Adrenal gland (tissue), 19 donors: ENCODE measurements at places on chromosomes 3 and 15.
A peak's percentile ranks its signal among the peaks of the same experiment; 100 is the strongest.

DNA sequence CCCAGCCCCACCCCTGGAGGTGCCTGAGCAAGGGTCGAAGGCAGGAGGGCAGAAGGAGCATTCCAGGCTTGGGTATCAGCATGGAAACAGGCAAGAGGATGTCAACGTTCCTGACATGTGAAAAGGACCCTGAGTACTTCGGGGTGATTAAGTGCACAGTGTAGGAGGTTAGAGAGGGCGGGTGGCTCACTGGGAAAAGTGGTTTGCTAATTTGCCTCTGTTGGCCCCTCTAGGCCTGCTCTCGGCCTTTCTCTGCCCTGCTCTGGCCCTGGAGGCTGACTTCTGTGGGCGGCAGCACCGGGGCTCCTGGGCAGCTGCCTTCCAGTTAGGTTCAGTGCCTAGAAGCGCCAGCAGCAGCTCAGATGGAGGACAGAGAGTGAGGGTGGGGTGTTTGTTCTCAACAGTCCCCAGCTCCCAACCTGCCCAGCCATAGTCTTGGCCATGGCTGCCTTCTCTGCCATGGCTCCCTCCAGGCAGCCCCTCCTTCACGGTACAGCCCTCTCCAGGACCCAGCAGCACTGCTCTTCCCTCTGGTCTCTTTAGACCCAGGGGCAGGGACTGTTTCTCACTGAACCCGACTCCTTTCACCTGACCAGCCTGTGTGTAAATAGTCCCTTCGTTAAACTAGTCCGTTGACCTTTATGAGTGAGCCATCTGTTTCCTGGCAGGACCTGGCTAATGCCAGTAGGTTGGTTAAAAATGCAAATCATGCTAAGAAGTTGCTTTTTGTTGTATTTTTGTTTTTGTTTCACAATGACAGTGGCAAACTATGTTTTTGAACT is 107.1 kb upstream of the TPM1 start:
- no peaks in the 10 kb centered on the region for H3K27me3 ChIP-seq
- H3K4me3 ChIP-seq, result no peak overlapping the region
- no peaks in the 10 kb centered on the region for H3K36me3 ChIP-seq
- DNase-seq, result no peak
- H3K27ac ChIP-seq, result no peak overlapping the region

- no peak overlapping the region for H3K4me3 ChIP-seq
- H3K27ac ChIP-seq, result no peak overlapping the region
- no peaks in the 10 kb centered on the region for H3K4me1 ChIP-seq
- H3K36me3 ChIP-seq, result no peaks in the 10 kb centered on the region
- peak; percentile 84 for DNase-seq
These were observed 39.7 kb upstream of the PYGO1 start for GRCh38 chr15:55627730-55628368.

GRCh38 chr3:98921957-98922356 is 20.5 kb upstream of the DCBLD2 start:
- no peaks in the 10 kb centered on the region for H3K27me3 ChIP-seq
- no peaks in the 10 kb centered on the region for H3K36me3 ChIP-seq
- DNase-seq, result no peak
- no peaks in the 10 kb centered on the region for H3K4me1 ChIP-seq
- no peak overlapping the region for H3K27ac ChIP-seq

DNA sequence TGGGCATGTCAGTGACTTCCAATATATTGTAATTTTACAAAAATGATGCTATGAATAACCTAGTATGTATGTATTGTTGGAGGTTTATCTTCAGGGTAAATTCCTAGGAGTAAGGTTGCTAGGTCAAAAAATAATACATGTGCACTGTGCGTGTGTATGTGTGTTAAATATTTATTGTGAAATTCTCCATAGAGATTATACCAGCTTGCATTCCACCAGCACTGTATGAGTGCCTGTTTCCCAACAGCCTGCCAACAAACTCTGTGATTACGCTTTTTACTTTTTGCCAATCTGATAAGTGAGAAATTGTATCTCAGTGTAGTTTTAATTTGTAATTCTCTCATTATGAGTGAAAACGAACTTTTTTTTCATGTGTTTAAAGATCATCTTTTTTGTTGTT is 12.6 kb upstream of the IGF2BP2 start:
- H3K4me1 ChIP-seq, result no peaks in the 10 kb centered on the region
- no peak for DNase-seq
- H3K27ac ChIP-seq, result no peak overlapping the region
- H3K36me3 ChIP-seq, result no peaks in the 10 kb centered on the region

DNA sequence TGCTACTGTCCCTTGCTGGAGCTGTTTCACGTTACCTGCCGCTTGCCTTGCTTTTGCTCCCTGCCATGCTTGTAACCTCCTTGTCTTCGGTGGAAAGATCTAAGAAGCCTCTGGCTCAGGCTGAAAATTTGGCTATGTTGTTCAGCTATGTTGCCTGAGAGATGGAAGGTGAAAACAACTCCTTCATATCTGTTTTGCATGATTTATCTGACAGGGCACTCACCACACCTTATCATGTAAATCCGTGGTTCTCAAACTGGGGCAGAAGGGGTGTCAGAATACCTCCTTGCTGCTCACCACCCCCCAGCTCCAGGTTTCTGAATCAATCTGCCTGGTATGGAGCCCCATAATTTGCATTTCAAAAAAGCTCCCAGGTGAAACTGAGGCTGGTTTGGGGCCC is 6.5 kb upstream of the CORO2B start:
- no peaks in the 10 kb centered on the region for H3K4me1 ChIP-seq
- no peak overlapping the region for H3K27ac ChIP-seq

DNA sequence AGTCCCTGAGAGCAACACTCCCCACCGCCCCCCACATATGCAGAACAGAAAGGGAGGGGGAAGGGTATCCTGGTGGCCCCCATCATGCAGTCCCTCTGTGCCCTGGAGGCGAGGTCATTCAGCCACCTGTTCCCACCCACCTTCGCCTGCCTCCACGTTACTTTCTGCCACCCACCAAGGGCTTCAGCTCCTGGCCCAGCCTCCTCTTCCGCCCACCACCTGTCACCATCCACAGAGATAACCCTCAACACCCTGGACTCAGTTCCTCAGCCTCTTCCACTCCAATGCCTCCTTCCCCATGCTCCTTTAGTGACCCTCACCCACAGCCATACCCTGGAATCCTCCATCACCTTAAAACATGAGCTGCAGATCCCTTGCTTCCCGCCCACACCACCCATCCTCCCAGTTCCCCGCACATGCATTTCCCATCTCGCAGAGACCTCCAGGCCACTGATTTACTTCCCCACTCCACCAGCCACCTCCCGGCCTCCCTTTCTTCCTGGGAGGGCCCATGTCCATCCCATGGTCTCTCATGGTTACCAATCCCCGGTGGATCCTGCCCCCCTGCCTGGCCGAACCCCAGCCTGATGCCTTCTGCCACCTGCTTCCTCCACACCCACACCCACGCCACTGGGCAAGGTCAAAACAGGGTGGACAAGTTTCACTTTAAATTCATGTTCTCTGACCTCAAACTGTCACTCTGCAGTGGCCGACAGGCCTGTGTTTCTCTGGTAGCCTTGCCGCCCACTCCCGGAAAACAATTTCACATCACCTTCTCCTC is 18.2 kb downstream of the HOMER2 start:
- H3K27me3 ChIP-seq, result no peaks in the 10 kb centered on the region
- H3K4me3 ChIP-seq, result no peak overlapping the region
- DNase-seq, result peak; percentile 22
- H3K27ac ChIP-seq, result no peak overlapping the region
- H3K4me1 ChIP-seq, result no peaks in the 10 kb centered on the region
- no peaks in the 10 kb centered on the region for H3K36me3 ChIP-seq

DNA sequence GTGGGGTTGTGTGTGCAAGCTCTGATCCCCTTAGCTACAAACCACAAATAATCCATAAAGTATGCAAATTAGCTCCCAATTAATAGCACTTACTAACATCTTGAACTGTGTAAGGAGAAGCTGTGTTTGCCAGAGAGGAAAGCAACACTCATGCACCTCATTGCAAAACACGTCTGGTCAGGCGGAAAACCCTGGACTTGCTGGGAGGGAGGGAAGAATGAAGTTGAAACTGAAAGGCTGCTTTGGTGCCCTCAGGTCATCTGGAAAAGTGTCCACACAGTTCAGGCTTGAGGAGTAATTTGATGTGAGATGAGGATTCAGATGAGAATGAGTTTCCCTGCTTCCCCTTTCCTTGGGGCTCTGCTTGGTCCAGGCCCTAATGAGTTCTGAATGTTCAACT is 185.5 kb upstream of the ANKRD28 start:
- no peaks in the 10 kb centered on the region for H3K4me1 ChIP-seq
- no peaks in the 10 kb centered on the region for H3K36me3 ChIP-seq
- H3K4me3 ChIP-seq, result no peak overlapping the region
- no peak for DNase-seq

DNA sequence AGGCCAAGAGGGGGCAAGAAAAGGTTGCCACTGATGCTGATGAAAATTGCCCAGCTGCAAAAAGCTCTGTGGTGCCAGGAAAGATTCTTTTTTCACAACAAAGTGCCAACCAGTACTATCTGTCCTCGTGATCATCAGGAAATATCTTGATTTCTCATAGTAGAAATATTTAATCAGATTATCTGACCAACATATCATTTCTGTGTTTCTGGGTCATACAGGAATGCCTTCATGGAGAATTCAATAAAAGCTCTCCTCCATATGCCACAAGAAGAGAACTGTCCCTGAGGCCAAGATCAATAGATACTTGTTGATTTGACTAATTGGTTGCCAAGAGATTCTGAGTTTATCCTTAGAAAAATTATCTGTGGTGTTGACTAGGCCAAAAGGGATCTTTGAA is 63.5 kb downstream of the FSIP1 start:
- no peaks in the 10 kb centered on the region for H3K4me1 ChIP-seq
- DNase-seq, result no peak
- no peaks in the 10 kb centered on the region for H3K27me3 ChIP-seq
- H3K27ac ChIP-seq, result no peak overlapping the region
- no peaks in the 10 kb centered on the region for H3K36me3 ChIP-seq

GRCh38 chr15:67145710-67146109 is 80.3 kb downstream of the SMAD3 start:
- DNase-seq, result no peak
- H3K27ac ChIP-seq, result peak overlapping the region; percentile 41
- H3K36me3 ChIP-seq, result no peaks in the 10 kb centered on the region

GRCh38 chr3:61269435-61269834 is 18.2 kb upstream of the FHIT start:
- no peaks in the 10 kb centered on the region for H3K4me1 ChIP-seq
- no peak overlapping the region for H3K4me3 ChIP-seq
- no peaks in the 10 kb centered on the region for H3K36me3 ChIP-seq
- no peak for DNase-seq

GRCh38 chr15:67930720-67931119 is 90.9 kb upstream of the RNU6-1 start:
- H3K4me3 ChIP-seq, result no peak overlapping the region
- no peak for DNase-seq
- no peak overlapping the region for H3K27ac ChIP-seq
- H3K27me3 ChIP-seq, result no peaks in the 10 kb centered on the region

DNA sequence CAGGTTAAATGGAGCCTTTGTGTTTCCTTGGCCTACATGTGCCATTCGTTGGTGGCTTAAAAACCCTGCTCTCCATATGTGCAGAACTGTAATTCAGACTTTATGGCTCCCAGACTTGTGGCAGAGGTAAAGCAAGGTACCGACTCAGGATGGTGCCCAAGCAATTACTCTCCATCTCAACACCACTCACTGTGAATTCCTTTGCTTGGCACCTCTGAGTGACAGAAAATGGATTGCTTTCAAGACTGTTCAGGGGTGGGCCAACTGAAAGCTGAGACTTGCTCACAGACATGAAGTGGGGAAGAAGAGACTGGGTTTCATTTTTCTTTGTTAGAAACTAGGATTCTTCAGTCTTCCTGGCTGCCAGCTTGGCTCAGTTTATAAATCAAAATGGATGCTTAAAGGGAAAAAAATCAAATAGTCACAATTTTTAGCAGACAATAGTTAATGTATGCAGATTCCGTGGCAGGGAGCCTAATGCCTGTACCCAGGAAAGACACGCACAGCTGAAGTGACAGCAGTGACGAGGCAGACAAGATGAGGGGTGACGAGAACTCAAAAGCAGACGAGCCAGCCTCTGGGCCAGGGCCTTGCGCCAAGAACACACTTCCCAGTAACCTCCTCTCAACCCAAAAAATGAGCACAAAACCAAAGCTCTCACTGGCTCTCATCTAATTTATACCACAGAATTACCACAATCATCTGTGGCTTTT is 207.9 kb upstream of the SLC2A2 start:
- no peak for DNase-seq
- H3K27me3 ChIP-seq, result no peaks in the 10 kb centered on the region
- H3K4me1 ChIP-seq, result no peaks in the 10 kb centered on the region
- no peak overlapping the region for H3K27ac ChIP-seq
- no peak overlapping the region for H3K4me3 ChIP-seq

GRCh38 chr3:158395421-158395820 is 175.6 kb upstream of the MLF1 start:
- H3K4me3 ChIP-seq, result no peak overlapping the region
- H3K36me3 ChIP-seq, result no peaks in the 10 kb centered on the region
- no peaks in the 10 kb centered on the region for H3K27me3 ChIP-seq
- no peak for DNase-seq
- no peaks in the 10 kb centered on the region for H3K4me1 ChIP-seq

- H3K27me3 ChIP-seq, result no peaks in the 10 kb centered on the region
- no peak overlapping the region for H3K27ac ChIP-seq
- H3K36me3 ChIP-seq, result no peaks in the 10 kb centered on the region
- no peak for DNase-seq
- H3K4me1 ChIP-seq, result peaks cover 4% of the 10 kb centered on the region
These were observed 348.2 kb downstream of the GRM7 start for GRCh38 chr3:7209098-7209497.

- no peaks in the 10 kb centered on the region for H3K4me1 ChIP-seq
- no peak overlapping the region for H3K4me3 ChIP-seq
- no peak overlapping the region for H3K27ac ChIP-seq
- no peaks in the 10 kb centered on the region for H3K27me3 ChIP-seq
These were observed 4.3 kb downstream of the ZNF860 start for GRCh38 chr3:31985831-31986230.

GRCh38 chr3:49424816-49425215 is 2.5 kb upstream of the AMT start:
- H3K36me3 ChIP-seq, result no peaks in the 10 kb centered on the region
- H3K4me1 ChIP-seq, result peaks cover 24% of the 10 kb centered on the region
- no peaks in the 10 kb centered on the region for H3K27me3 ChIP-seq
- no peak for DNase-seq
- H3K27ac ChIP-seq, result no peak overlapping the region

DNA sequence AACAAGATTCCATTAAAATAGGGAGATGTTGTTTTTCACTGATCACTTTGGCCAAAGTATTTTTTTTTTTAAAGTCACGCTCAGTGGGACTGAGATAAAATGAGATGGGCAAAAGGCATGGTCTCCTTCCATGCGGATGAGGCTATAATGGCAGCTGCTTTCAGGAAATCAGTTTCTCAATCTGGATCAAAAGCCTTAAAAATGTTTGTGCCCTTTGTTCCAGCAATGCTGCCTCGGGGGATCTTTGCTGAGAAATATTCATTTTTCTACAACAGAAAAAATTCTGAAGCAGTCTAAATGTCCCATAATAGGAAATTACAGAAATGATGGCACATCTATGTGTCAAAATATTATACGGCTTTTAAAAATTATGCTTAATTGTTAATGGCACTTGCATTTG is 97.2 kb downstream of the SMAD6 start:
- H3K4me3 ChIP-seq, result no peak overlapping the region
- no peak overlapping the region for H3K27ac ChIP-seq
- no peaks in the 10 kb centered on the region for H3K27me3 ChIP-seq
- H3K36me3 ChIP-seq, result no peaks in the 10 kb centered on the region
- peaks cover 11% of the 10 kb centered on the region for H3K4me1 ChIP-seq

- peak overlapping the region; percentile 35 for H3K27ac ChIP-seq
- H3K36me3 ChIP-seq, result no peaks in the 10 kb centered on the region
- no peak overlapping the region for H3K4me3 ChIP-seq
These were observed 224.8 kb upstream of the HES1 start for GRCh38 chr3:193910886-193911738.

GRCh38 chr3:85270488-85270887 is 311.7 kb downstream of the CADM2 start:
- no peaks in the 10 kb centered on the region for H3K4me1 ChIP-seq
- no peaks in the 10 kb centered on the region for H3K36me3 ChIP-seq
- H3K27ac ChIP-seq, result no peak overlapping the region
- H3K27me3 ChIP-seq, result no peaks in the 10 kb centered on the region
- DNase-seq, result no peak
- no peak overlapping the region for H3K4me3 ChIP-seq
